ENCODE measurements at places on chromosomes 12 and 14.
A peak's percentile ranks its signal among the peaks of the same experiment; 100 is the strongest.

DNA sequence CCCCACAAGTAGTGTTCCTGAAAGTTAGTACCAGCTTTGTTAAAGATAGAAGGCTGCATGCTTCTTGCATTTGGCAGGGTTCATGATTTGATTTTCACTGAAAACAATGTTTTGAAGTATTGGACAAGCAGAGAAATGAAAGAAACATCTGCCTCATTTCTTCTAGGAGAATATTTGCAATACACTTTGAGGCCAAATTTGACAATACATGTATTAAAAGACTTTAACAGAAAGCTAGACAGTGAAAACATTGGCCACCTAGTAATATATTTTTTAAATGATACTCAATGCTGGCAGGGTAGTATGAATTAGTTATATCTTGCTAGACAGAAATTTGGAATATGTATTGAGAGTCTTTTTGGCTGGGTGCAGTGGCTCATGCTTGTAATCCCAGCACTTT, 68.5 kb downstream of the GCH1 start:
- DNase-seq = no peak

DNA sequence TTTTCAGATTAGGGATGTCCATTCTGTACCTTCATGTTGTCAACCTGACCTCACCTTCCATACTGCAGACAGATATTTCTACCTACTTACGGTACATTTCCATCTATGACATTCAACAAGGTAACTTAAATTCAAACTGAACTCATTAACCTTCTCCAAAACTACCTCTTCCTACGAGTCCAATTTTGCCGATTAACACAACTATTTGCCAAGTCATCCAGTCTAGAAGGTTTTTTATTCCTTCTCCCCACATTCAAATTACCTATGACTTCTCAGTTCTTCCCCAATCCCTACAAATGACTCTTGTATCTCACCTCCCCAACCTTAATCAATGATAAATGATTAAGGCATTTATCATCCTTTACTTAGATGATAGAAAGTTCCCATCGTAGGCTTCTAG, 23.6 kb downstream of the SPTSSA start:
- no peak for DNase-seq

- DNase-seq = no peak
Measured at GRCh38 chr12:122389677-122390076, 32.8 kb downstream of the CLIP1 start.

GRCh38 chr14:68362846-68363245, 430.0 kb downstream of the ZFP36L1 start:
- no peak for DNase-seq

GRCh38 chr12:98901189-98901588, 256.1 kb downstream of the APAF1 start:
- DNase-seq = no peak

DNA sequence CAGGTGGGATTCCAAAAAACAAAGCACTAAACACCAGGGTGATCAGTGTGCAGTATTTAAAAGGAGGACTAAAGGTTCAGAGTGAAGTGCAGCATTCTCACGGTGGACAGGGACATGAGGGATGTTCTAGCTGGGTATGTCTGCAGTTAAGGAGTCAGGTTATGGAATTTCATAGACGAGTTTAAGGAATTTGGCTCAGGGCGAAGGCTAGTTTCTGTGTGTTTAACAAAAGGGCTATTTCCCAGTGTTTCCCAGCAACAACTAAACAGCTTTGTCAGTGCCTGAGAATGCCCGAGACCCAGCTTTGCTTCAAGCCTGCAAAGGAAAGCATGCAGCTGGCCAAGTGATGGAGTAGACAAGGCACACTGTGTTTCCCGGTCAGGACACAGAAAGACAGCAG, 7.0 kb downstream of the KRT1 start:
- DNase-seq = no peak

DNA sequence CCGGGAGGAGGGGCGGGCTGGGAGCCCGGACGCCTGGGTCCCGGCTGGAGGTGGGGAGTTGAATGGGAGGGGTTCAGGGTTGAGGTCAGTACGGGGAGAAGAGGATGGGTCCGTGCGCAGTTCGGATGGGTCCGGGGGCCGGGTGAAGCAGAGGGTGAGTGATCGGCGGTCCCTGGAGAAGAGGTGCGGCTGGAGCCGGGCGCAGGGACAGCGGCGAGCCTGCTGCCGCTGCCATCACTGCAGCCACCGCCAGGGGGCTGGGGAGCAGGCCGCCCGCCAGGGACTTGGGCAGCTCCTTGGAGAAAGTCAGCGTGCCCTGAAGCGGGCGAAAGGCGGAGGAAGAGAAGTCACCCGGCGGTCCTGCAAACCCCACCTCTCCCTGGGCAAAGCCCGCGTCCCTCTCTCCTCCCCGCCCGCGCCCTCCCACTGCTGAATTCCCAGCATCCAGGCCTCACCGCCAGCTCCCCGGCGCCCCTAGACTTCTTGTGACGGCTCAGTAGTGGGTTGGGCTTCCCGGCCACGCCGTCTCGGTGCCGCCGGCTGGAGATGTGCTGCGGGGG, 6.0 kb upstream of the GPR84 start:
- peak; percentile 90 for DNase-seq

- DNase-seq = peak; percentile 15
Measured at GRCh38 chr12:53575502-53576249, 50.5 kb downstream of the ATF7 start.

GRCh38 chr14:57660208-57660607, 166.6 kb upstream of the CCDC198 start:
- DNase-seq = no peak

DNA sequence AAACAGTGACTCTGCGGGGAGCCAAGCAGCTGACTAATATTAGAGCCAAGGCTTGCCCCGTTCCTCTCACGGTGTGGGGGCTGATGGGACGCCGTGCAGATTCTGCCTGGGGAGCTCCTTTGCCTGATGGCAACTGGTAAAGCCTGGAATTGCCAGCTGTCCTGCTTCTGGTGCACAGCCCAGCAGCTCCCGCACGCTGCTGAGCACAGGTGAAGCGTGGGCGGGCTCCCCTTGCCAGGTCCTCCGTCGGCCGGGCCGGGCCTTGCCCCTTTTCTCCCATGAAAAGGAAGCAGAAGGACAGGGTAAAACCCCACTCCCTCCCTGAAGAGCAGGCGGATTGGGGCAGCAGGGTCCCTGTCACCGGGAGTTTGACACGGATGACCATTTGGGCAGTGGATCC, 79.0 kb downstream of the WDR20 start:
- no peak for DNase-seq

All from Daoy (cell line).